ENCODE measurements at places on chromosomes 7 and 10. TPM values are rescaled to one million over a fixed set of nuclear protein-coding genes. Genes with fewer than 3 reads are reported as not detected.

Gene PIK3AP1
- polyA plus RNA-seq: 6.5 TPM

Gene UNCX
- 1.4 TPM for polyA plus RNA-seq

Gene CXCL12
- polyA plus RNA-seq: 111 TPM

Gene PIK3CG
- 0.15 TPM for polyA plus RNA-seq

Gene STAG3
- 3.4 TPM for polyA plus RNA-seq

Gene GRID1
- 0.37 TPM for polyA plus RNA-seq

Gene ZNF511
- polyA plus RNA-seq: 50.7 TPM

Gene MSS51
- 0.95 TPM for polyA plus RNA-seq
